ENCODE measurements at places on chromosomes 7 and 10.
A peak's percentile ranks its signal among the peaks of the same experiment; 100 is the strongest.

- no peak for DNase-seq
These were observed 34.4 kb upstream of the SVIL start for GRCh38 chr10:29669149-29669548.

DNA sequence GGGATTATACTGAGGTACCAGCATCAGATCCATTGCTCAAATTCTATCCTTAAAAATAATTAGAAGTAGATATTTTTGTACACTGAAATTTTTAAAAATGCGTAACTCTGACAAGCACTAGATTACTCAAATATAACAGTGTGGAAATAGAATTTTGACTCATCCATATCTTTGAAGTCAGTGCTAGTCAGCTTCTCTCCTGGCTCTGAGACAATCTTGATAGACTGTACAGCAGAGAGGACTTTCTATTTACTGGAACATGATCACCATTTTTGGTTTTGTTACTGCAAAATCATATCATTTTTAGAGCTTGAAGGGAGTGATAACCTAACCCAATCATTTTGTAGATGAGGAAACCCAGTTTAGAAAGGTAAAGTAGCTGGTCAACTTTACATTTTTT lies 195.0 kb downstream of the MTERF1 start:
- no peak for DNase-seq

DNA sequence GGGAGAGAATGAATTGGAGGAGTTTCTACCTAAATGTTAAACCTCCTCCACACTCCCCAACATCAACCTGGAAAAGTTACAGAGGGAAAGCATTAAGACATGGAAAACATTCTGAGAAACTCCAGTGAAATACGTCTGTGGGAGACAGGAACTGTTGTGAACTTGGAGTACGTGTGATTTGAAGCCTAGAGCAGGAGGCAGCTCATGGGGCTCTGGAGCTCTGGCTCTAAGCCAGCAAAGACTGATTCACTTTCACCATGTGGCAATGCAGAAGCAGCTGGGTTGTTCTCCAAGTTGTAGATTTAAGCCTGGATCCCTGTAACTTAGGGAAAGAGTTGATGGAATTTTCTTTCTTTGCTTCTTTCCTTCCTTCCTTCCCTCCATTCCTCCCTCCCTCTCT lies 503.2 kb downstream of the NRG3 start:
- DNase-seq, result no peak

DNA sequence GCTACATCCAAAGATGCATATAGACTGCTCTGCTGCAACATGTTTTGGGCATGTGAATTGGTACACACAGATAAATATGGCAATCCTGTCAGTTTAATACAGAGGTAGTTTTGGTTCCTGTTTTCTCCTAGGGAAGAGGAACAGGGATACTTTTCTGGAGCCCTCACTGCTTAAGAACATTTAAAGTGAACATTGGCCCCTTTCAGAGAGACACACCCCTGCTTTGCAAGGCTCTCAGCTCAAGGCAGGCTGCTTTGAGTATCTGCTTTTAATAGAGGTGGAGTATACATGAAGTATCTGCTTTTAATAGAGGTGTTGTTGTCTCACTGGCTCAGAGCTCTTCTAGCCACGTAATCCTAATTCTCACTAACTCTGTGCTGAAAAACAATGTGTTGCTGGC lies 38.9 kb downstream of the CYP51A1 start:
- DNase-seq, result no peak

- no peak for DNase-seq
These were observed 225.2 kb downstream of the ZWINT start for GRCh38 chr10:56135828-56136227.

GRCh38 chr10:24669285-24669852 lies 54.3 kb downstream of the ARHGAP21 start:
- DNase-seq, result no peak

DNA sequence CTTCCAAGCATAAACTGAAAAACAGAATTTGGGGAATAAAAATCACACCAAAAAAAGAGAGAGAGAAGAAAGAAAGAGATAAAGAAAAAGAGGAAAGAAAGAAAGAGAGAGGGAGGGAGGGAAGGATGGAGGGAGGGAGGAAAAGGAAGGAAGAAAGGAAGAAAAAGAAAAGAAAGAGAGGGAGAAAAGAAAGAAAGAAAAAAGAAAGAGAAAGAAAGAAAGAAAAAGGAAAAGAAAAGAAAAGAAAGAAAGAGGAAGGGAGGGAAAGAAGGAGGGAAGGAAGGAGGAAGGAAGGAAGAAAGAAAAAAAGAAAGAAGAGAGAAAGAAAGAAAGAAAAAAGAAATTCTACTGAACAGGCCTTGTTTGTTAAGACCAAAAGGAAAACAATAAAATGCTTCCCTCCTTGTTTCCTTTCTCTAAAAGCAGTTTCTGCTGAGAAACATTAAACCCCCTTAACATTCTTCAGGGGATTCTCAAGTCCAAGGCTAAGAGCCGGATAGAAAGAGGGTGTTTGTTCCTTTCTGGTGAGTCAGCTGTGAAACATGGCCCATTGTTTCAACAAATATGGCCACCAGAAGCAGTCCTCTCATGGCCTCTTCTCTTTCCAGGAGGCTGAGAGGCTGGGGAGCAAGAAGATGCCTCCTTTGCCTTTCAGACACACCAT lies 46.9 kb upstream of the GPAM start:
- DNase-seq, result no peak

GRCh38 chr10:60235001-60235400 lies 154.7 kb downstream of the ANK3 start:
- DNase-seq, result no peak

DNA sequence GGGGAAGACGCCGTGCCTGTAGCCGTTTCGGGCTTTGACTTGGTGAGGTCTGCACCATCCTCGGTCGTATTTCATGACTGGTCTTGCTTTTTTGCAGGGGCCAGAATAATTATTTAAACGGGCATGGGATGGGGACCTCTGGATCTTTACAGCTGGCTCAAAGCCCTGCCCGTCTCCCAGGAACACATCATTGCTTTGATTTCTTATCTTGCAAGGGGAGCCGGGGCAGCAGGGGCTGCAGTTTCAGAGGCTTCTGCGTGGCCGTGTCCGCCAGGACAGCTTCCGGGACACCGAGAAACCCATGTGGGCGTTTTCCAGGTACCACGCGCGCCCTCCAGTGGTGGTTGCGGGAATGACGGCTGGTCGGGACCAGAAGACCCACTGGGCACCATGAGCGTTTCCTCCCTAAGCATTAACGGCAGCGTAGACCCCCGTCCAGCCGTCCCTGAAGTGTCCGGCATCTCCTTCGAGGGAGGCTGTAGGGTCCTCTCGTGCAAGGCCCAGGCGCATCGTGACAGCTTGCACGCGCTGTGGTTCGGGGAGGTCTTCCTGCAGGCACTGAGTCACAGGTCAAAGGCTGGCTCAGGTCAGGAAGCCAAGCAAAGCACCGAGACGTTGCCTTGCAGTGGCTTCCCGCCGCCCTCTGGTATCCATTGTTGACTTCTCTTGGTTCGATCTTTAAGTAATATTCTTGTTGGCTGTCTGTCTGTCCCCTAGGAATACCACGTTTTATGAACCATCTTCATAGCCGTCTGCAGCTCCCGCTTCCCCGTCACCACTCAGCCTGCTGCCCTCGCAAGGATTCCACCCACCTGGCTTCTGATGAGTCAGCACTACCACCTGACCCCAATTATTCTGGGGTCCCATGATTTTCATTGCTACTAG lies 16.2 kb upstream of the ZFAND2A start:
- DNase-seq, result peak; percentile 60

Data from stimulated activated CD4-positive, alpha-beta T cell treated with anti-CD3 and anti-CD28 coated beads, Interleukin-4, amount 100 ng/mL, for 4 hours (primary cell).